Stimulated activated CD4-positive, alpha-beta T cell treated with anti-CD3 and anti-CD28 coated beads, Interleukin-15, amount 100 ng/mL, for 1 hour (primary cell): ENCODE measurements at places on chromosomes 6 and 20.

GRCh38 chr6:16723826-16724225 is 37.4 kb downstream of the ATXN1 start:
- no peak for DNase-seq

DNA sequence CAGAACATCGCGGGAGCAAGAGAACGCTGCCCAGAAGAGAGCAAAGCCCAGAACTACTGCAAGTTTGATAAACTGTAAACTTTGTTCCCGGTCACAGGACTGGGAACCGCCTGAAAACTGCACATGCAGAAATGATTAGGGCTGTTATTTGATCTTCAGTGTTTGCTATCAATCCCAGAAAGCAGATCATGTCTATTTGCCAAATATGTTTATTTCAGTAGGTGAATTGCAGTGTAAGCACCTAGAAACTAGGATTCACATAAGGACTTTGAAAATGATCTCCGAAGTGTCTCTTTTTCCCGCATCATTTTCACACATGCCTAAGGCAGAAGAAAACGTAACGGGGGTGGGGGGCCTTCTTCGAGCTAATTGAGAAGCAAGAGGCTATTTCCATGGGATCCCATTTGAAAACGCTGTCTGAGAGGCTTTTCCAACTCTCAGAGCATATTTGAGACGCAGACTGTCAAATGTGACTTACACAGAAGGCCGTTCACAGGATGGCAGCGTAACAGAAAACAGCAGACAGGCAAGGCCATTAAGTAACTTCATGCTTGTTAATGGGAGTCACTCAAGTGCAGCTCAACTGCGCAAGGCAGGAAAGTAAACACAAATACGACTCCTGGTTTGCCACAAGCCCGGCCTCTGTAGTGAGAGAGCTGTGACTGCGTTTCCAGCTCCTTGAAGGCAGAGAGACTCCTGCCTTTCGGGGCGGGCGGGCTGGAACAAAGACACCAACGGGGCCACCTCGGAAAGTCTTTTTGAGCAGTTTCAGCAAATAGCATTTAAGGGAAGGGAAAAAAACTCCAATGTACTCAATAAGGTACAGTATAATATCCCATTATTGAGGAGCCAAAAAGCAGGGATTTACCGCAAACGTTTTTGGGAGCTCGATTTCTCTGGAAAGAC is 144.7 kb upstream of the ZNF217 start:
- DNase-seq = no peak

- no peak for DNase-seq
These were observed 138.4 kb downstream of the TAF4 start for GRCh38 chr20:61927193-61927825.

DNA sequence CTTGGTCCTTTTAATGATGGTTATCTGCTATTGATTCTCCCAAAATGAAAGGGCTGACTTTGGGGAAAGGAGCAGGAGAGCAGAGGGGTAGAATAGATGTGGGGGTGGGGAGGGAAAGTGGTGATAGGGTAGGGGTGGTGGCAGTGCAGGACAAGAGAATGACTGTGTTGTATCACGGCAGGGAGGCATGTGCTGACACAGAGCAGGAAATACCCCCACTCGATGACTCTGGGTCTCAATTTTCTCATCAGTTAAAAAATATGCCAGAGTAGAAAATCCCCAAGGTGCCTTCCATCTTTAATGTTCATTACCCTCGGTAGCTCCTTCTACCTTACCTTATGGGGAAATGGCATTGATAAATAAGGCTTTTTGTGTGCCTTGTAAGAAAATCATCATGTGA is 79.0 kb upstream of the ATXN1 start:
- no peak for DNase-seq

DNA sequence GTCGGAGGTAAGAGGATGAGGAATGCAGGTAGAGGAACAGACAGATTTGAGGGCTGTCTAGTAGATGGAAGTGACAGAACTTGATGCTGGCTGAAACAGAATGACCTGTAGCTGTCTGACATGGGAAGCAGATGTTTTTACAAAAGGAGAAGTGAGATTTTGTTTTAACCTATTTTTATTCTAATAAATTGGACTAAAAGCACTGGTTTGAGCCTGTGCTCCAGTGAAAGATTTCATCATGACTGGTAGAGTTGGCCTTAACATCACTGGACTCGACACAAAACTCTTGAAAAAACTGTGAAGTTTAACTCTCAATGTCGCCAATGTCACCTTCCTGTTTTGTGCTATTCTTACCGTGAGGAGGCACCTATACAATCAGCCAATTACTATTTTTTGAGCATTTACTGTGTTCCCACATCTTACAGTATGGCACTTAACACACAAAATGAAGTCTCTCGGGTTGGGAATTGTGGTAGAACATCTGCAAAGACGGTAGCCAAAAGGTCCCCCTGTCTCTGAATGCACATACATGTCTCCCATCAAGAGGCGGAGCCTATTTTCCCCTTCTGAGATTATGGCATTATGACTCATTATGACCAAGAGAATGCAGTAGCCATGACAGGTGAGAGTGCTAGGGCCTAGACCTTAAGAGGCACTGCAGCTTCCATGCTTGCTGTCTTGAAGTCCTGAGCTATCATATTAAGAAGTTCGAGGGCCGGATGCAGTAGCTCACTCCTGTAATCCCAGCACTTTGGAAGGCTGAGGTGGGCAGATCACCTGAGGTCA is 93.2 kb downstream of the FOXF2 start:
- DNase-seq = no peak

- no peak for DNase-seq
These were observed 66.3 kb downstream of the RBM38 start for GRCh38 chr20:57457243-57458095.

DNA sequence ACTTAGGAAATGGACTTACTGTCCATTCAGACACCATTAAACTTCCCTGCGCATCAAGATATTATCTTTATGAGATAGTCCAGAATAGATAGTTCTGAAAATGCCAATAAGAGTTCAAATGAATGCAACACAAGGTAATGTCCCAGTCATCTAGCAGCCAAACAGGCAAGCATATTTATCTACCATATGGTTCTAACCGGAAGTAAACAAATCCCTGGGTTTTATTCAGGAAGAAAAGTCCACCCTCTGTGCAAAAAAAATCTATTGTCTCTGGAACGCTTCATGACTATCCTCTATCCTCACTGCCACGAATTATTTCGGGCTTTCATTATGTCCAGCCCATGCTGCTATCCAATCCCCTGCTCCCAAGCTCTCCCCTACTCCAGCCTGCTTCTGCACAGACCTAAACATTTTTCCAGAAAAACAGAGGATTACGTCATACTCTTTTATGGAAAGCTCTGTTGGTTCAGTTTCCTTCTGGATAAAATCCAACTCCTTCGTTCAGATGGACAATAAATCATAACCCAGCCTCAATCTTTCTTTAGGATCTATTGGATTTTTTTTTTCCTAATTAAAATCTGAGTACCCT is 11.4 kb downstream of the PPIL6 start:
- no peak for DNase-seq

DNA sequence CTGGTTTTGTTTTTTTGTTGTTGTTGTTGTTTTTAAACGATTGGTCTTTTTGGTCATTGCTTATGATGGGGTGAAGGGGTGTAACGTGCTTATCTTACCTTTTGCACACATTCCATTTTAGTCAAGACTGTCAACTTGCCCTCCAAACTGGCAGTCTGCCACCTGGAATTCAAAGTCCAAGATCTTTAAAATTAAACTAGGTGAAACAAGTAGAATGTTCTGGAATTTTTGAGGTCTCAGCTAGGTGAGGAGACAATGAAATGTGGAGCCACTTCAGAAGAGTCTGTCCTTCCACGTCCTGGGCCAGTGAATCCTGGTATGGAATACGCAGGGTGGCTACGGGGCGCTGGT is 344.6 kb downstream of the ZFAND3 start:
- no peak for DNase-seq

- no peak for DNase-seq
These were observed 211.2 kb upstream of the RSPO3 start for GRCh38 chr6:126907312-126907711.

DNA sequence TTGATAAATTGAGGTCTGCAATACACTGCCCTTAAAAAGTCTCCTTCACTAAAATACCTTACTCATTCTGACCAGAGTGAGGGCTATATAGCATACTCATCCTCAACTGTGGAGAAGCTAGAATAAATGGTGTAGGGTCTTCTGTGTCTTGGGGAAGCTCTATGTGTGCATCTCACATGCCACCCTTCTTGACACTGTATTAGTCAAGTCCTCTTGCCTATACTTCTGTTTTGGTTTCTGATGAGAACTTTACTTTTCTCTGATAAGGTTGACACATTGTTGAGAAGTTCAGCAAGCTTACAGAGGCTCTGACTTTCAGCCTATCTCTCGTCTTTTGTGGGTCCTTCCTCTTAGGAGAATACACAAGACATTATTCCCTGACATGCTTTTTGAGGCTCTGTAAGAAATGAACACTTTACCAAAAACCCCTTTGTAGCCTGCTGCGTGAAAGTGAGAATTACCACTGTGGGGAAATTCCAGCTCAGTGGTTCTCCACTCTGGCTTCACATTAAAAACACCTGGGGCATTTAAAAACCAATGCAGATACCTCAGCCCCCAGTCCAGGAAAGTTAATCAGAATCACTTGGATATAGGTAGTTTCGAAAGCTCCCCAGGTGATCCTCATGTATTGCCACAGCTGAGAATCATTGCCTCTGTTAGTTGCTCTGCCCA is 372.1 kb upstream of the HS3ST5 start:
- no peak for DNase-seq

GRCh38 chr6:45185403-45186251 is 142.5 kb upstream of the RUNX2 start:
- DNase-seq = no peak

GRCh38 chr6:26307850-26308249 is 57.1 kb upstream of the BTN3A2 start:
- DNase-seq = no peak

DNA sequence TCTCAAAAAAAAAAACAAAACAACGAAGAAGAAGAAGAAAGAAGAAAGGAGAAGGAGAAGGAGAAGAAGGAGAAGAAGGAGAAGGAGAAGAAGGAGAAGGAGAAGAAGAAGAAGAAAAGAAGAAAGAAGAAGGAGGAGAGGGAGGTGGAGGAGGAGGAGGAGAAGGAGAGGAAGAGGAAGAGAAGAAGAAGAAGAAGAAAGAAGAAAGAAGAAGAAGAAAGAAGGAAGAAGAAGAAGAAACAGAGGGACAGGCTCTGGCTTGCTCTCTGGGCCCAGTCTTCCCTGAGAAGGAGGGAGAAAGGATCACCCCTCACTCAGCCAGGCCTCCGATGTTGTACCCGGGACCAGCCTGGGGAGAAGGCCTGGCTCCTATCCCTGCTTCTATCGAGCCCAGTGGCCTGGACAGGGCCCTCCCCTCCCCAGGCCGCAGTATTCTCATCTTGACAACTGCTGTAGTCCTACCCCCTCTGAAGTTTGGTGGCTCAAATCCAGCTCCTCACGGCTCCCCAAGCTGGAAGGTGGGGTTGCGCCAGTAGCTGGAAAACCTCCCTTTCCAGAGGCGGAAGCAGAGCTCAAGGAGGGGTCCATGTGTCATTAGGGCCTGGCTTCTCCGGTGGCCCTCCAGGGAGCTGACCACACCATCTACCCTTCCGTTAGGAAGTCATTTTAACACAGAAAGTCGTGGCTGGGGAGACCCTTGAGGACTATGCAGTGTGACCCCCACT is 18.9 kb downstream of the C6orf132 start:
- DNase-seq = no peak

DNA sequence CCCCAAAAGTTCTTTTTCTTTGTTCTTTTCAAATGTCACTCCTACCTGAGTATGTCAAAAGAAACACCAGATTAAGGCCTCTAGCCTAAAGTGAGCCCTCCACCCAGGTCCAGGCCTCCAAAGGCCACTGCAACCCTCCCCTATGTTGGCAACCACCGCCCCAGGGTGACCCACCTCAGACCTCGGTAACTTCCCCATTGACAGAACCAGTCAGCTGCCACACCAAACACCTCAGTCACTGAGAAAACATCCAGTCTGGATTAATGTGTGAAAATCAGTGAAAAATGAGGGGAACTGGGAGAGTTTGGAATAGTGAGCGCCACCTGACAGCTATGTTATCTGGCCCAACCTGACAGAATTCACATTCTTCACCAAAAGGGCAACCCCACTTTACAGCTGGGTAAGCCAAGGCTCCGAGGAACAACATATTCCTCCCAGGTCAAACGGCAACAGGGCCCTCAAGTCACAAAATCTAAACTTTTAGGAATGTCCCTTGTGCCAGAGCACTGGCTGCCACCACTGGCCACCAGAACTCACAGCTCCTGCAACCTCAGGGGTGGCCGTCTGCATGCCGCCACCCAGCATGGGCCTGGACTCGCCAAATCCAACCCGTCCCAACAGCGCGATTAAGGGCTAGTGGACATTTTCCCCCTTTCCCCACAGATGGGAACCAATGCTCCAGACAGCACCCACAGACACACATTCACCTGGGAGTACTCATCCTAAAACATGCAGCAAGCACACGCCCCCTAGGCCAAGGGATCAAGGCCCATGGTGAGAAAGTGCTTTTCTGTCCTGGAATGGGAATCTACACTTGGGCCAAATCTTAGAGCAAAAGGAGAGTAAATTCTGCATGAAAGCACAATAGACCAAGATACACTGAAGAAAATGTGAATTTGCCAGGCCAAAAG is 4.8 kb downstream of the TAF4 start:
- DNase-seq = no peak

DNA sequence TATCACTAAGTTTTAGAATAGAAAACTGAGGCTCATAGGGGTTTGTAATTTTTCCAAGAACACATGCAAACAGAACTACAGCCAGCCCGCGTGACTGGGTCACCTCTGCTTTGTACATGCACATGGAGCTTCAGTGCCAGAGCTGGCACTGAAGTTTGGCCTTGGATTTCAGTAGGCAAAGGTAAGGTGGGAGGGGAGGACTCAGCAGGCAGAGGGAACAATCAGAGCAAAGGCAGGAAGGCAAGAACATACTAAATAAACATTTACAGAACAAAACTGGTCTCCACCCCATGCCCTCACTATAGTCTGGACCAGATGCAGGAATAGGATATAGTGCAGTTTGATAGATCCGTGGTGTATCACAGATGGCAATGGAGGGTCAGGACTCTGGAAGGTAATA is 13.6 kb upstream of the ABRACL start:
- DNase-seq = no peak

DNA sequence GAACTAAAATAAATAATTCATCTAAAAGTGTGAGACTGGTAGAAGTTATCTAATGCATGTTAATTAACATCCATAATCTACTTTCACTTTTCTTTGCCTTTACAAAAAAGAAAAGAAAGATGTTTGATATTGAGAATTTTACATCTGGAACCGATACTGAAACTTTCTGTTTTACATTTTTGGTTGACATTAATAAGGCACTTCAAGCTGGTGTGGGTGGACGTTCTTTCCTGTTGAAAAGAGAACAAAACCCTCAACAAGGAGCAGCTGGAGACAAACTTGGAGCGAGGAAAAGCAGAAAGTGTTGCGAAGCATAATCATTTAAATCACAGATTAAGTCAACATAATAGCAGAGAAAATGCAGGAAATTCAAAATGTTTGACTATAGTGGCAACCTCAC is 575.2 kb upstream of the ADGRB3 start:
- DNase-seq = no peak
